Hematopoietic multipotent progenitor cell treated with erythropoietin and hydrocortisone succinate and interleukin-3 and kit ligand, for 8 days (in vitro differentiated cells): ENCODE measurements at places on chromosomes 12 and 14.

DNA sequence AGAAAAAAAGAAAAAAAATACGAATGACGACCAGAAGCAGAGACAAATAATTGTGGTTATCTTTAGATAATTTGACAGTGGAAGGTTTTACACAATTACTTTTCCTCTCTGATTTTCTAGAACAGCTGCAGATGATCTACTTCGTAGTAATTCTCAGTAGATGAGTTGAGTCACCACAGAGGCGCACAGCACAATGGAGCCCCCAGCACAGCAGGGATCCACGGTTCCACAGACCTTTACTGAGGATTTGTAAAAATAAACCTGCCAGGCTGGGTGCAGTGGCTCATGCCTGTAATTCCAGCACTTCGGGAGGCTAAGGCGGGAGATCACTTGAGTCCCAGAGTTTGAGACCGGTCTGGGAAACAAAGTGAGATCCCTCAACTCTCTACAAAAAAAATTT, 29.3 kb downstream of the AMN start:
- no peak for DNase-seq

DNA sequence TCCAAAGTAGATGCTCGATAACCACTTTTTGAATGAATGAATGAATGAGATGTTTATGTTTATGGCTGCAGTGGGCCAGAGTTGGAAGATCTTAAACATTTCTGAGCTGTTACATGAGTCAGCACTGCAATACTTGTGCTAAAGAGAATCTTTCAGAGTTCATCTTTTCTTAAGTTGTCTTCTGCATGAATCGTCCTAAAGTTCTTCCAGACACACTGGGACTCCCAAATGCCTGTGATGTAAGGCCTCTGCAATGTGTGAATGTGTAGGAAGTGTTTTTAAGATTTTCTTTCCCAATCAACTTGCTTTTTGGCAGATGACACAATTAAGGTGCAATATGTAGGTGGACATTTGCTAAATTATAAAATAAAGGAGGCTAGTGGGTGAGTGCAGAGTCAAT, 50.3 kb upstream of the TRIM9 start:
- DNase-seq, result no peak

- DNase-seq, result no peak
Observed at GRCh38 chr14:22147716-22148115, 441.3 kb downstream of the DAD1 start.

DNA sequence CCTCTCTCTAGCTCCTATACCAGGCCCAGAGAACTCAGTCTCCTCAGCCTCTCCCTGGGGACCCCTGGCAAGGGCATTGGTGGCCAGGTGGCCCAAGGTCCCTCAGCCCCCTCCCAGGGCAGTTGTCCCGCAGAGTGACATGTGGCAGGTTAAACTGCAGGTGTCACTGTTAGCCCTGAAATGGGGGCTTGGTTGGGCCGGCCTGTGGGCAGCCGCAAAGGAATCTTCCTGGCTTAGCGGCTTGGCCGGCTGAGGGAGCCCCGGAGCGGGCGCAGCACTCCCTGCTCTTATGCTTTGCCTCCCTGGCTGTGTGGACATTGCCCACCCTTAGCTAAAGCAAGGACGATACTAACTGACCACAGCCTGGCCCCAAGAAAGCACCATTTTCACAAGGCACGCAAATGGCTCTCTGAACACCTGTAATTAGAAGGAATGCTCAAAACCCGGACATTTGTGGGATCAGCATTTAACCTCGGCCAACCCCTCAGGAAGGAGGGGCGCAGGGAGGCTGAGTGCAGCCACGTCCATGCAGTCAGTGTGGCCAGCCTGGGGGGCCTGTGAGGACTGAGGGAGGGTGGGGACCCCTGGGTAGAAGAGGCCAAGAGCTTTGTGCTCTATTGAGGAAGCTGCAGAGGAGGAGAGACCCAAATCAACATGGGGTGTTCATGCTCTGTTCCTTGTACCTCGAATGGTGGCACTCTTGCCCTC, 82.2 kb downstream of the PAPOLA start:
- peak; percentile 65 for DNase-seq

DNA sequence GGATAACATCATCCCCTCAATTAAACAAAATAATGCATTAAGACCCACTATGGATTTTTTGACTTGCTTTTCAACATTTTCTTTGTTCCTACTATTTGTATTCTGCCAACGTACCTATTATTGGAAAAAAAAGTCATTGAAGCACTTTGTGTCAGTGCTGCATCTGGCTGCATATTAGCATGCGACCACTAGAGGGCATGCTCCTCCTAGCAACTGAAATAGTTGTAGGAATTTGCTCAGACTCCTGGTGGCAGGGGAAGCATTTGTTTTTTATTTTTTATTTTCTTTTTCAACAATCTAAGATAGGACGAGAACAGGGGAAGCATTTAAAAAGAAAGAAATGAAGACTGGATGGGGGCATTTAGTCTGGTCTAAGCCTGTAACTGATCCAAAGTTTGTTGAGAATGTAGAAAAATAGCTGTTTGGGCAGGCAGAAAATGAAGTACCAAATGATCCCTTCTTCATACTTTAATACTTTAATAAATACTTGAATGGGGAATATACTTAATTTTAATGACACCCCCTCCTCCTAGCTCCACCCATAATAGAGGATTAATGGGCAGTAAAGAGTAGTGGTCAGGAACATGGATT, 14.5 kb upstream of the CLEC4A start:
- DNase-seq, result peak; percentile 82

DNA sequence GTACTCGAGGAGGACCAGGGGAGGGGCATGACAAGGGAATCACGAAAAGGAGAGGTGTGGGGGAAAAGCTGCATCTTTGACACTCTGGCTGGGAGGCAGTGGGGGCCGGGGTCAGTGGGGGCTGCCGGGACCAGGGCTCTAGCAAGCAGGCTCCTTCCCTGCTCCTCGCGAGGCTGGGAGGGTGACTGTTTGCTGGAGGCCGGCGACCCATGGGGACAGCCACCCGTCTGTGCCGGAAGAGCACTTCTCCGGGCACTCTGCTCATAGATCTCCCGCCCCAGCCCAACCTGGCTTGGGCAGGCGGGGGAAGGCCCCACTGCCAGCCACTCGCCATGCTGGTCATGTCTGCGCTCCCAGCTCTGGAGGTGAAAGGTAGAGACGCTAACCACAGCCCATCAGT, 130.7 kb downstream of the RBM19 start:
- DNase-seq, result no peak

GRCh38 chr12:115174920-115175319, 490.9 kb upstream of the TBX3 start:
- no peak for DNase-seq

- peak; percentile 82 for DNase-seq
Observed at GRCh38 chr12:121776190-121777098, 17.0 kb downstream of the RHOF start.

- no peak for DNase-seq
Observed at GRCh38 chr14:92484132-92484823, 29.3 kb upstream of the RIN3 start.

- no peak for DNase-seq
Observed at GRCh38 chr14:103535081-103535890, 6.3 kb downstream of the TRMT61A start.

- DNase-seq, result no peak
Observed at GRCh38 chr12:49228653-49229052, 36.2 kb upstream of the TUBA1C start.

GRCh38 chr14:86640288-86640687, 1110.3 kb downstream of the FLRT2 start:
- no peak for DNase-seq

- DNase-seq, result no peak
Observed at GRCh38 chr12:126512916-126513913, 1448.0 kb downstream of the AACS start.
